ENCODE measurements at places on chromosomes 3 and 15.
A peak's percentile ranks its signal among the peaks of the same experiment; 100 is the strongest.

DNA sequence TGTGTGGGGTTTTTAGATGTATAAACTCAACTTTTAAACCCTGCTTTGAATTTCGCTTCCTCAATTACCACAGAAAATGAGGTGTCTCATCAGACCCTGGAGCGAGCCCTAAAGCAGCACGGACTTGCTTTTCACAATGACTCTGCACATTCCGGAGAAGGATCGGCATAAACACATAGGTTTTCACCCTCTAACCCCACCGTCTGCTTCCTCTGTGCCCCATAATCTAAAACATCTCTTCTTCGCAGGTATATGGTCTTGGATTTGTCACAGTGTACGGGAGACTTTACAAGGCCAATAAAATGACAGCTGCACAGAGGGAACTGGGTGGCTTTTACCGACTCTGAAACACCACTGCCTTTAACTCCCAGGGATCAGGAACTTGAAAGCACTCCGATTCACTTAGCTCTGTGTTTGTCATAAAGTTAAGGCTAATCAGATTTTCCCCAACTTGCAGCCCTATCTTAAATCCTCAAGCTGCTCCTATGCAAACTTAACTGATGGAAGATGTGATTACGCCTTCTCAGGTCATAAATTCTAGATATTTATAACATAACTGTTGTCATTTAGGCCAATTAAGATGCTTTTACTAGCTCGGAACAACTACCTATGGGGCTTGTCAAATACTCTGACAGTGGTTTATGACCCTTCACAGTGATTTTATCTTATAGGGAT is 133.4 kb upstream of the WNT5A start:
- DNase-seq = peak; percentile 54

GRCh38 chr3:128524374-128525299 is 31.6 kb upstream of the GATA2 start:
- no peak for DNase-seq

DNA sequence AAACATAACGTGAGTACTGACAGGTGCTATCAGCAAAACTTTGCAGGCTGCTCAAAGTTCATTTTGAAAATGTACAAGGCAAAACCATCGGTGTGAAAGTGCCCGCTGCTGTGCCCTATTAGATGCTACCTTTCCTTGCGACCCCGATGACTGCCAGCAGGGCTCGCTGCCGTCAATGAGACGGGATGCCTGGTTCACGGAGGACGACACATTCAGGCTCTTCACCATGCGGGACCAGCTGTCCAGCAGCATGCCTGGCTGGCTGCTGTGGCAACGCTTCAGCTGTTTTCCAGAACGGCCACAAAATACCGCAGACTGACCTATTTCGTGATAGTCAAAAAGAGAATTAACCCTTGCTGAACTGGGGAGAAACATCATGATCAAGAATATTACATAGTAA is 92.7 kb upstream of the OCA2 start:
- no peak for DNase-seq

GRCh38 chr15:76127169-76127568 is 67.4 kb downstream of the TMEM266 start:
- DNase-seq = no peak

Measured in epithelial cell of esophagus (primary cell).